Stimulated activated CD4-positive, alpha-beta T cell treated with anti-CD3 and anti-CD28 coated beads, Interleukin-2, amount 100 ng/mL, for 4 hours (primary cell): ENCODE measurements at places on chromosomes 2 and 18.

DNA sequence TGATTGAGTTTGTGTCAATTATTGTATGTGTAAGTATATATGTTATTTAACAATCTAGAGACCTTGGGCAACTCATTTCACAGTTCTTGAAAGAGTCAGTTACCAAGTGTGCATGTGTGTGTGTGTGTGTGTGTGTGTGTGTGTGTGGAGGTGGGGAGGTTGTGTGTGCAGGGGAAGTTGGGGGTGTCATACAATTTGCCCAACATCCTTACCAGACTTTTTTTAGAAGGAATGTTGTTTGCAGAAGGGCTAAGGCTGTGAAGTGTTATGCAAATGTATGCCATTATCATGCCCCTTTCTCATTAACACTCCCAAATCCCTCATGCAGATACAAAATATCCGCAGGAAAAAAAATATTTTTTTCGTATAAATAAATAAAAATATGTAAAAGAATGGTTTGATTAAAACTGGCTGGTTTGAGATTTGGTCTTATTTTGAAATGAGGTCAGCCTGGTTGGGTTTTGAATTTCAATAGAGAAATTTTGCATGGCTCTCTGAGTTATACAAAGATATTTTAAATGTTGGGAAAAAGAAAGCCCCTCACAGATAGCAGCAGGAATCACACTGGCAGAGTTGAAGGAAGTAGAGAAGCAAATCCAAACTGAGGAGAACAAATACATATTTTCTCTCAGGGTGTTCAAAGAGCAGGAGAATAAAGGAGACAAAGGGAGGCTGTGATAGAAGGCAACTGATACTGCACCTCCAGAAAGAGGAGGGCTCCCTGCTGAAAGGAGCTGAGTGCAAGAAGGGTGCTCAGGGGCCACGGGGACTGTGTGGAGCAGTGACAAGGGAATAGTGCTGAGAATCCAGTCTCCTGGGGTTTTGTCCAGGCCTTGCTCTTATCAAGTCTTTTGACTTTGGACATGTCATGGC is 1365.5 kb upstream of the CELF4 start:
- no peak for DNase-seq

DNA sequence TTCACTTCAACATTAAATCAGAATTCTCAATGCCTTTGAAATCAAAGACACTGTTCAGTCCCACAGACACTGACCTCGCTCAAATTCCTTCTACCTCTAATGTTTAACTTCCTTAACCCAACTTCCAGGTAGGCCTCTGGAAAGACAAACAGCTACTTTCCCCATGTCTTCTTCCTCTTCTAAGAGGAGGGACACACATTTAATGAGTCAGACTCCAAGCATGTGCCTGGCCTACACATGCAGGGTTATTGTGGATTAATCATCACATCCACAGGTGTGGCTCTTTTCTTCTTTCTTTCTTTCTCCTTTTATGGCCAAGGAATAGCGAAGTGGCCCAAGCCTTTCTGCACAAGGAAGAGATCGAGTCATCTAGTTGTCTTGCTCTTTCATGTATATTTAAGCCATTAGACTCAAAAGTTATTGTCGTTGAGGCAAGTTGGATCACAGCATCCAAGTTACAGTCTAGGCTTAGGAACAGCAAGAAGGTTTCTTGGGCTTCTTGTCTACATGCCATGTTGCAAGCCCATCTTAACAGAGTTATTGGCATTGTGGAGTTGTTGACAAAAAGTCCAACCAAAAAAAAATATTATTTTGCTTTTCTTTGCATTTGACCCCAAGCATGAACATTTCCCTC is 387.8 kb downstream of the IRS1 start:
- DNase-seq, result no peak

DNA sequence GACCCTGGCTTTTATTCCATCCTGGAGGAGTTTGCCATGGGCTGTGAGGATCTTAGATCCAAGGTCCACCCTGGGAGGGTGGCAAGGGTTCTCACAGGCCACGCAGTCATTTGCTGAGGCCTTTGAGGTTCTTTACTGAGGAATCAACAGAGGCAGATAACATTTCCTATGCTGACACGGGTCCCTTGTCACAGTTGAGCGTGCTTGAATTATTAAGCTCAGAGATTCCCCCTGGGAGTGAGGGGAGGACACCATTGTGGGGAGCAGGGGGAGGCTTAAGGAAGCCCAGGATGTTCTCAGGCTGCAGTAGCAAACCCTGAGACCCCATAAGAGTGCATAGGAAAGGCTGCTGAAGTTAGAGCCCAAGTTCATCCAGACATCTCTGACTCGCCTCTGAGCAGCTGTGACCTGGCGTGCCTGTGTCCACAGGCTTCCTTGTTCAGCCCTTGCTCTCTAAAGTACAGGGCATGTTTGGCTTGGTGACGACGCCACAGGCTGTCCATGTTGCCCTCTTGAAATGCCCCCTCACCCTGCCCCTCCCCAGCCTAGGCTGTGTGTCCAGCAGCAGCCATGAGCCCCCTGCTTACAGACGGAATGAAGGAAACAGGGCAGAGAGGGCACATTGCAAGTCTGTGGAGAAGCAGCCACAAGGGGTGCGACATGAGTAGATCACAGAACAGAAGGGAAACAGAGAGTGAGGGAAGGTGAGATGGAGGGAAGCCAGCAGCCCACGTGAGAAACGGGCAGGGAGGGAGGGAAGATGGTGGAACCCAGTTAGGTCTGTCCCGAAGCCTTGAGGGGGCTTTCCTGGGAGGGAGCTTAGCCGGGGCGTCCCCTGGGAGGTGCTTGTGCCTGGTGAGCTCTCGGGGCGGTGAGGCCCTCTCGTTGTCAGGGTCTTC is 34.0 kb downstream of the NAPG start:
- no peak for DNase-seq

DNA sequence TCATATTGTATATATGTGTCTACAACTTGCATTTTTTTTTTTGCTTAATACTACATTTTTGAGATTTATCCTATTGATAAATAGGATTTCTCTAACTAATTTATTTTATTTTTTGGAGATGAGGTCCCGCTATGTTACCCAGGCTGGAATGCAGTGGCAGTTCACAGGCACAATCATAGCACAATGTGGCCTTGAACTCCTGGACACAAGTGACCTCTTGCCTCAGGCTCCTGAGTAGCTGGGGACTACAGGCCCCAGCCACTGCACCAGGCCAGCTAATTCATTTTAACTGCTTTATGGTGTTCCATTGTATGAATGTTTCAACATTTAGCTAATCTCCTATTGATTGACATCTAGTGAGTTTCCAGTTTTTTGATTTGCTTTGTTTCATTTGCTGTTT is 16.8 kb upstream of the CLASP1 start:
- DNase-seq, result no peak

- DNase-seq, result no peak
Observed at GRCh38 chr2:207437524-207438143, 92.1 kb upstream of the CREB1 start.

DNA sequence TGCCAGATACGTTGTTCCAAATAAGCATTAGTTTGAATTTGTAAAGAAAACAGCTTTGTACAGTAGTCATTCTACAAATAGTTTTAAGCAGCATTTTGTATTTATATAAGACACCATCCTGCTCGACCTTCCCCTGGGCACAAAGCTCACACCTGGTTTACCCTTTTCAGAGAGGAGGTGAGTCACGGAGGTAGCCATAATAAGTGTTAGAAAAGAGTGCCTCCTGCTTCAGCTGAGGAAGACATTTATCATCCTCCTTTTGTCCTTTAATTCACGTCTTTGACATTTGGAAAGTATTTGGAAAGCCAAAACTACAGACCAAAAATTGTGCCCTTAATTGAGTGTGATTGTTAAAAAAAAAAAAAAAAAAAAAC is 6.8 kb downstream of the RAB12 start:
- DNase-seq, result no peak

DNA sequence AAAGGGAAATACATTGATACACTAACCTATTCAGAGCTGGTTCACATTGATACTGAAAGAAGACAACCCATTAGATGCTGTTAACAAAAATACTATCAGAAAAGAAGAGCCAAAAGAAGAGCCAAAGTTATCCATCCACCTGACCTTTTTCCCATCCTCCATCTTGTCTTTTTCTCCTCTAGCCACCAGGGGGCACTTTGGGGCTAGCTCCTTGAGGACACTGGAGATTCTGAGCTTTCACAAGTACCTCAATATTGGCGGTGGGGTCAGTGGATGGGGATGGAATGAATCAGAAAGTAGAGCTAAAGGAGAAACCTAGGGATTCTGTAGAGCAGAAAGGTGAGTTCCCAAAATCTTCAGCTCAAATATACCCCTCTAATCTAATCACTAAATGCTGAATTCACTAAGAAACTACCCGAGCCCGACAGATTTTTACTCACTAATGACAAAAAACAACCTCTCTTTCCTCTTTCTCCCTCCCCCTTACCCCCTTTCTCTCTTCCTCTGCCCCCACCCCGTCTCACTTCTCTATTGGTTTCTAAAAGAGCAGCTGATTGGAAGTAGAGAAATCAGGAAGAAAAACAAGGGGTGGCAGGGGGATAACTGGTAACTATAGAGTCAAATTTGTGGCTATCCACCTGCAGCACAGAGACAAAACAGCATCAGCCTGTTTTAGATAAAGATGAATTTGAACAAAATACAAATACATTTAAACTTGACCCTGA is 203.3 kb downstream of the TCF4 start:
- no peak for DNase-seq

GRCh38 chr18:48926420-48926857 is 24.3 kb downstream of the SMAD7 start:
- no peak for DNase-seq

- no peak for DNase-seq
Observed at GRCh38 chr2:65263262-65263661, 35.6 kb downstream of the ACTR2 start.

- DNase-seq, result no peak
Observed at GRCh38 chr18:49359732-49360444, 100.6 kb downstream of the DYM start.

DNA sequence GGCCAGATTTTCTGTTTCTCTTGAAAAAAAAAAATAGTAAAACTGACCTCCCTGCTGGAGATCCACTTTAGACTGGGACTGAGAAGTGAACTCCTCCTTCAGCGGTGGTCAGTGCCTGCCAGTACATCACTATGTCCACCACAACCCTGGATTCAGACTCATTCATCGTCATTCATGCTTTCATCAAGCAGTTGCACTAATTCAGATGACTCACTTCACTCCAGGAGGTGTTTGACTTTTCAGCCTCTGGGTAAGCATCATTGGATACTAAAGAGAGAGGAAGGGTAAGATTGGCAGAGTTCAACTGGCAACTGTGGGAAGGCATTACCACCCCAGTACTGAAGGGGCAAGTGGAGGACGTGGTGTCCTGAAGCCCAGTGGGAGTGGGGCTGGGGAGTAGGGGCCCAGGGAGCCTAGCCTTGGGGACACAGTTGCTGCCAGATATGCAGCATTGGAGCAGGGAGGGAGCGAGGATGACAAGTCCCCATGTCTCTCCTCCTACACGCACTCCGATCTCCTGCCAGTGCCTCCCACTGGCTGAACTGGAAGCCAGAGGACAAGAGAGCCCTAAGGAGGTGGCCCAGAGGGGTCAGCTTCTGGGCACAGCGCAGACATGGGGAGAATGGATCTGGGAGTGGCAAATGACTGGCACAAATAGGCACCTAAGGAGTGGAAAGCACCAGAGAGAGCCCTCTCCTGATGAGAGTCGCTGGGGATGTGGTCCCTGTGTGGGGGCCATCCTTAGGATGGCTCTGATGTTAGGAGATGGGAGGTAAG is 111.1 kb downstream of the TGFA start:
- DNase-seq, result no peak

- no peak for DNase-seq
Observed at GRCh38 chr2:226969417-226970080, 133.7 kb downstream of the RHBDD1 start.

DNA sequence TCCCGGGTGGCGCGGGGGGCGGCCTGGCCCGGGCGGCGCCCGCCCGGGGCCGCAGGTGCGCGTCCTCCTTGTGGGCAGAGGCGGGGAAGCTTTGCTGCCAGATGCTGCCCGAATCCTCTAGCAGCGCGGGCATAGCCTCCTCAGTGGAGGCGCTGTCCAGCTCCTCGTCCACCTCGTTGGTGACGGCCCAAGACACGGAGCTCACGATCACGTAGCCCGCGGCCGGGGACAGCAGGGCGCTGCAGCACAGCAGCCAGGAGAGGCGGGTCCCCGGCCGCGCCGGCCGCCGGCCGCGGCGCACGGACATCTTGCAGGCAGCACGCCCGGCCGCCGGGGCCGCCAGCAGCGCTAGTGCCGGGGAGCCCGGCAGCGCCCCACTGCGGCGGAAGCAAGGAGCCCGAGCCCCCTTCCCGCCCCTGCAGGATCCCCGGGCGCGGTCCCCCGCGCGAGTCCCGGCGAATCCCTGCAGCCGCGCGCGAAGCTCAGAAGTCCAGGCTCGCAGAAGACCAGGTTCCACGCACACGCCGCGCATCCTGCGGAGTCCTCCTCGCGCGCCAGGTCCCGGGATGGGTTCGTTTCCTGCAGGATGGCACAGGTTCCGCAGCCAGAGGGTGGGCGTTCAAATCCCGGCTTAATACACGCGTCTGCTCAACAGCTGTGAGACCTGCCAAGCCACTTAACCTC is at the start of gene CREG2:
Gene CREG2, minus strand, starts transcription at position 353 of the 684 bp plus-strand sequence. Its CDS starts 46 bp downstream, at position 307.
- DNase-seq, result peak; percentile 9

DNA sequence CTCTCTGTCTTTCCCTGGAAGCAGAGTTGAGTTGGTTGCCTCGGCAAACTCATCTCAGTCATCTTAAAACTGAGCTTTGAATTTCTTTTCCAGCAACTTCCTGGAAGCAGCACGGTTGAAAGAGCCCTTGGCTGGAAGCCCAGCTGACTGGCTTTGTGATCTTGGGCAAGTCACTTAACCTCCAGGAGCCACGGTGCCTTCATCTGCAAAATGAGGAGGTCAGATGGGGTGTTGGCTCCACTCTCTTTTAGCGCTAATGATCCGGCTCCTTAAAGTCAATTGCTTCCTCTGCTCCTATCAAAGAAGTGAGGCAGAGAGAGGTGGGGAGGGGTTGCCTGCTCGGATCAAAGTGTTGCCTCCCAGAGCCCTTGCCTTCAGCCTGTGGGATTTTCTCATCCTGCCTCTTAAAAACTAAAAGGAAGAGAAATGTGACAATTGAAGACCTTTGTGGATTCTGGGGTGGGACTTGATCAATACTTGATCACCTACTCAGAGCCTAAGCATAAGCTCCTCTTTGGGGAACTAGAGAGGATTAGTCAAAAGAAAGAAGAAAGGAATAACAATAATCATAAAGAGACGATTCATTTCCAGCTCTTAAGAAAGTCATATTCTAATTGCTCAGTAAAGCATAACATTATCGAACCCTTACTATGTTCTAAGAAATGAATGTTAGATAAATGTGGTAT is 86.6 kb downstream of the MYCN start:
- DNase-seq, result no peak
